Muscle of arm (tissue), 14 donors: ENCODE measurements at places on chromosomes 4 and X.

GRCh38 chrX:64205441-64205734 is at the start of gene AMER1:
Gene AMER1, minus strand, starts transcription at chrX:64205708. Its CDS starts 12,422 bp downstream, at chrX:64193286.
- no peak for DNase-seq

DNA sequence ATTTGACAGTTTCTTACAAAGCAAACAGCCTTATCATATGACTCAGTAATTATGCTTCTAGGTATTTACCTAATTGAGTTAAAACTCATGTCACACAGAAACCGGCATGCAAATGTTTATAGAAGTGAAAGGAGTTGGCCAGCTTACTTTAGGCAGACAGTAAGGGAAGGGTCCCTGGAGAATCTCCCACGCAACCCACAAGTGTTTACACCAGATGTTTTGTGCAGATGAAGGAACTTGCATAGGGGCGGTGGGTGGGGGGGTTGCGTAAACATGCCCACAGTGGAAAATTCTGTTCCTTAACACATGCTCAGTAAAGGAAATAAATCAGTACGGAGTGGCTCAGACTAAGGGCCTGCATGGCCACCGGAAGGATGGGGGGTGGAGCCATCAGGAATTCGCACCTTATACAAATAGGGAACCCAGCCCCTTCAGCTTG is 330.5 kb upstream of the AADAT start:
- DNase-seq = no peak

DNA sequence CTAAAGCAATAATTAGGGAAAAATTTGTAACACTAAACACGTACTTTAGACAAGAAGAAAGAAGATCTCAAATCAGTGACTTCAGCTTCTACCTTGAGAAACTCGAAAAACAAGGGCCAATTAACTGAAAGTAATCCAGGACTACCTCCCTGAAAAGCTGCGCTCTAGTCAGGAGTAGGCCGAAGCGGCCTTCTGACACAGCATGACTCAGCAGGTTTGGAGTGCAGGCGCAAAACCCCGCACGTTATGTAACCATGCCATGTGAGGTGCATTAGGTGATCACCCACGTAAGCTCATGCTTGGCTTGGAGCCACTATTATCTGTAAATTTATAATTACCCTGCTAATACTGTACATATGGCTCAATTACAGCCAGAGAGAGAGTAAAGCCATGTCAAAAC is 52.8 kb upstream of the CCDC149 start:
- DNase-seq = no peak

- DNase-seq = no peak
These were observed 121.0 kb downstream of the PCDH10 start for GRCh38 chr4:133270021-133270570.

- DNase-seq = no peak
These were observed 238.1 kb downstream of the SLITRK2 start for GRCh38 chrX:146055733-146056132.

- no peak for DNase-seq
These were observed 103.6 kb downstream of the ENOX2 start for GRCh38 chrX:130799393-130799792.

DNA sequence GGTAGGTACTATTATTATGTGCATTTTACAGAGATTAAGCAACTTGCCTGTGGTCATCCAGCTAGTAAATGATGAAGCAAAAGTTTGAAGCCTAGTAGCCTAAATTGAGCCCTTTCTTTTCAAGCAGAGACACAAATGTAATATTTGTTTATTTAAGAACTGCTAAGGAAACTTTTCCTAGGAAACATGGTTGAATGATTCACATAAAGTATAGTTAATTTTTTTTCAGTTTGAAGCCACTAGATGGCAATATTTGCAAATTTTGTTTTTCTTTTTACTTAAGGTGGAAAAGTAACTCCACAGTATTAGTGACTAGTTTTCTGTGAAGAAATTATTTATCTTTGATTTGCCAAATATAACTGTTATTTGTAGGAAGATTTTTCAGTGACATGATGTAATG is 52.8 kb upstream of the ANKRD17 start:
- DNase-seq = peak; percentile 2

GRCh38 chrX:130176354-130176776 is 4.6 kb downstream of the RAB33A start:
- no peak for DNase-seq

DNA sequence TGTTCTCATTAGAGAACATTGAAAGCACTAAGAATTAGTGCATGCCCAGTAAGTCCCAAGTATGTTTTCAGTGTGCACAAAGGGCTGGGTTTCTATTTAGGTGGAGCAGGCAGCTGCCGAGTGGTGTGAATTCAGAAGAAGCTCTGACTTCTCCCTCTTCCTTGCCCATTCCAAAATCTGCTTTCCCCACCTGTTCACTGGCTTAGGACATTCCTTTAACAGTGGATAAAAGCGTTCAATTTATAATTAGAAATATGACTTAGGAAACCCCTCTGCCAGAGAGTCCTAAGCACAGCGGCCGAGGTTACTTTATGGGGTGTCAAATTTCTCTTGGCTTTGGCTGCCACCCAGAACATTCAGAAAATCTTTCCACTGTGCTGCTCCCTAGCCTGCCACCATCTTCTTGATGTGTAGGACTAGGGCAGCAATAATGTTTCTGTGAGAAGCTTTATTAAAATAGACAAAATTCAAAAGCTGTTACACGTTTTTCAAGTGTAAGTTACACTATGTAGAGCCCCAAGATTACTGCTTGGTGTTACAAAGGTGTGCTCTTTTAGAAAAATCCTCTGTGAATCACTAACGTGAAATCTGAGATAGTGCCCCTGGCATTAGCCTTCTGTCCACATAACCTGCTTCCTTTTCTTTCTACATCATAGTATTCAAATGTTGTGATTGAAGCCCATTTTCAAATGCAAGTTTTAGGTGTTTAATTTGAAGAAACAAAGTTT is 191.6 kb upstream of the ANKRD50 start:
- peak; percentile 80 for DNase-seq

DNA sequence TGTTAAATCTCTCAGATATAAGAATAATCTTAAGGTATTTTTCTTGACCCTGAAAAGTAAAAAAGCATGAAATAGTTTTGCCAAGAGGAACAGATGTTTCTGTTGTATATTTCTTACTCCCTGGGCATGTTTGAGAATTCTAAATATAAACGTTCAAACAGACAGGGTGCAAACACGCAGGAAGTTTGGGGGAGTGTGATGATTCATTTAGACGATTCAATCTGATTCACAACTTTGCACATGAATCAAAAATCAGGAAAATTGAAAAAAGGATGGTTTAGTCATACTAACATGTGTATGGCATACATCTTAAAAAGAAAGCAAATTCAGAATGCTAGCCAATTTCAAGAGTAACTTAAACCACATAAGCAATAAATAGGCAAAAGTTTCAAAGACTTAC is 340.3 kb upstream of the GRID2 start:
- no peak for DNase-seq

GRCh38 chr4:56128213-56128612 is 179.5 kb downstream of the CEP135 start:
- no peak for DNase-seq

DNA sequence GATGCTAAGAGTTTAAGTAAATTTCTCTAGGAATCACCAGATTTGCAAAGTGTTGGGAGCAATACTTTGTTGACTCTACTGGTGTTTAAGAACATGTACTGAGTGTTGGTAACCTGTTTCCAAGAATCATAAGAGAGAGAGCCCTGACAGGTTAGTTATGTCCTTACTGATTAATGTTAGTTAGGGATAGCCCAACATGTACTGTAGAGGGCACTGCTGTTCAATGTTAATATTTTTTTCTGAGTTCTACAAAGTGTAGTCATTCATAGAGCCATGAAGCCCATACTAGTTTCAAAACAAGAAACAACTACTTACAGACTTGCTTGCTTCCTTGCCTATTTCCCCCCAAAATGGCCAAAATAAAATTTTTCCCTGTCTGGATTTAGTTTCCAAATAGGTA is 11.9 kb downstream of the TMPRSS11D start:
- DNase-seq = peak; percentile 37

GRCh38 chr4:152068866-152069265 is 308.1 kb upstream of the GATB start:
- no peak for DNase-seq

DNA sequence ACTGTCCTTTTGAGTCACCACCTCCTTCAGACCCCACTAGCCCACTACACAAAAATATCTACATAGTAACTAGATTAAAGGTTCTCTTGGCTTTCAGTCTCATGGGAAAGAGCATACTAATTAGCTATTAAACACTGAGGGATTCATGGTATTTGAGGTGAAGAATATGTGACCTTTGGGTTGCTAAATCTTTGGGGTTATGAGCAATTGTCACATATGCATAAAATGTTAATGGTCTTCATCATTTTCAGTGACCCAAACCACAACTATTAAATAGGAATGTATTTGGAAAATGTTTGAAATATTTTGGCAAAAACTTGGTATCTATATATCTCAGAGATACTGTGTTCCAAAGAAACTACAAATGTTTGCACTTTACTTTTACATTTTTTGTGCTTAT is 365.1 kb downstream of the MAGEB5 start:
- no peak for DNase-seq
